ELF-1 (cell line): ENCODE measurements at places on chromosomes 2 and 18.

GRCh38 chr18:7257426-7257740 lies 26.5 kb downstream of the LRRC30 start:
- no peak for DNase-seq

GRCh38 chr2:54632733-54633692 lies 90.4 kb upstream of the EML6 start:
- DNase-seq, result no peak

GRCh38 chr2:180146541-180146940 lies 139.4 kb upstream of the CWC22 start:
- no peak for DNase-seq

GRCh38 chr2:100703213-100703612 lies 116.7 kb upstream of the NPAS2 start:
- DNase-seq, result no peak

DNA sequence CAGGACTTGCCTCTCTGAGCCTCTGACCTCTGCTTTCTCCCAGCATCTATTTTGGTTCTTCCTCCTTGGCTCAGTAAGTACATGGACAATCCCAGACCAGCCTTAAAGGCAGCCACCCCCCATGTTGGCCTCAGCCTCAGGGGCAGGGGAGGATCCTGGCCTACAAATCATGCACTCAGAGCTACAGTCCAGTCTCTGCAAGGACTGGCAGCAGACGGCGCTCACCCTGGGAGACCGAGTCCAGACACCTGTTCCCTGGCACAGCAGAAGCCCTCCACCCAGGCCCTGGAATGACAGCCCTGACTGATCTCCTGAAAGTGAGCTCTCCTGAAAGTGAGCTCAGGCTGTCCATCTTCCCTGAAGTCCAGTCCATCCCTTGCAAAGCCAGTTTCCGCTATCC lies 25.7 kb upstream of the PTPN4 start:
- no peak for DNase-seq

GRCh38 chr2:239662413-239663120 lies 261.7 kb upstream of the HDAC4 start:
- no peak for DNase-seq

DNA sequence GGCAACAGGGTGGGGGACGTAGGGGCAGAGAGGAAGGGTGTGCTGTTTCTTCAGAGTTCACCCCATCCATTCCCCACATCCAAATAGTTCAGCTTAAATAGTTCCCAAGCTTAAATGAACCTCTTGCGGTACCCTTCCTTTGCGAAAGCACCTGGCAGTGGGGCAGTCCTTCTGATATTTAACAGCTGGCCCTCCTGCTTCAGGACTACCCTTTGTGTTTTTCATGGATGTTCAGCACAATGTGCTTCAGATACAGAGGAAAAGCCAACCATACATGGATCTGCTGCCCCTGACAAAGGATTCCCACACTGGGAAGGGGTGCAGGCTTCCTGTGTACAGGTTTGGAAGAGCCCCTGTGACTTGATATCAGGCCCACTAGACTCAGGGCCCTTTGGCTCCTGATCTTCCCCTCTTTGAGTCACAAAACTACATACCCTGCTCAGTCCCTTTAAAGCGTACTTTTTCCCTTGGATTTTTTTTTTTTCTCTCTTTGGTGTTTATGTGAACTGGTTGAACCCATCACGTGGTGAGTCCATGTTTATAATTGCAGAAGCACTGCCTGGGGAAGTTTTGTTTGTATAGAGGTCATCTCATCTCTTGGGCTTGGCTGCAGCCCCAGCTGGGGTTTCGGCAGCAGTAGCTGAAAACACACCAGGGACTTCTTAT lies 45.3 kb upstream of the IGFBP5 start:
- DNase-seq, result no peak

DNA sequence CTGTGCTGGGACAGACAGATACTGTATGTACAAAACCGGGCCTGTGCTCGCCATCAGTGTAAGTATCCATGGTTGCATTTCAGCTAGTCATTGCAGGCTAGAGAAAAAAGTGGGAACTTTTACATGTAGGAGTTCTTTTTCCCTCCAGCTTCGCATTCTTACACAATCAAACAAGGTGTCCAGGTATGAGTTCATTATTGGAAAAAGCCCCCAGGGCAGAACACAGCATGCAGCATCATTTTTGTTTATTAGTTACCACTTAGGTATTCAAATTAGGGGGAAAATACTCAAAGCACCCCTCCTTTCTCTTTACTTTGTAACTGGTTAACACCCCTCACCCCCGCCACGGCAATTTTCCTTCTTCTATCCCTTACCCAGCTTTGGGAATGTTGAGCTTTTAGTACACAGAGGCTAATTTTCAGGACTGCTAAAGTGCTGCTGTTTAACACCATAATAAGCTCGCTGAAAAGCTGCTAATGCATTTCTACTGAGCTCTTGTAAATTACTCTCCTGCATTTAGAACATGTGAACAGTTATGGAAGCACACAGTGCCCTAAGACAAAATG lies 13.6 kb downstream of the UPP2 start:
- DNase-seq, result no peak

DNA sequence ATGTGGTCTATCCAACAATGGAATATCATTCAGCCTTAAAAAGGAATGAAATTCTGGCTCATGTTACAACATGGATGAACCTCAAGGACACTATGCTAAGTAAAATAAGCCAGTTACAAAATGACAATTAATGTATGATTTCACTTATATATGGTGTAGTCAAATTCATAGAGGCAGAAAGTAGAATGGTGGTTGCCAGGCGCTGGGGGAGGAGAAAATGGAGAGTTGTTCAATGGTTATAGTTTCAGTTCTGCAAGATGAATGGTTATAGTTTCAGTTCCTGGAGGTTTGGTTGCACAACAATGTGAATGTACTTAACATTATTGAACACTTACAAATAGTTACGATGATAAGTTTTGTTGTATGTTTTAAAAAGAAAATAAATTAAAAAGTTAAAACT lies 79.2 kb upstream of the IL1R2 start:
- DNase-seq, result no peak

DNA sequence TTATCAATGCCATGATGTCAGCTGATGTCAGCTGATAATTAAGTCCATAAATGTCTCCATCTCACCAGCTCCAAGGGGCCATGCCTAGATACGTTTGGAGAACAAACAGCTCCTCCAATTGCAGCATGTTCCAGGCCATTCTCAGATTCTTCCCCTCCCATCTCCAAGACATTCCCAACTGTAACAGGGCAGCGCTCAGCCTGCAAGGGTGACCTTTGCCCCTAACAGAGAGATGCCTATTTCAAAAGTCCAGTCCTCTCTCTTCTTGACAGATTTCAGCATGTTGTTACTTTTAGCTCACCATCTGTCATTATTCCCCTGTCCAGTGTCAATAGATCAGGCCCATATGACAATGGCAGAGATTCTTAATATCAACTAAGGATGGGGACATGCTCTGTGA lies 9.9 kb downstream of the PSD4 start:
- no peak for DNase-seq

DNA sequence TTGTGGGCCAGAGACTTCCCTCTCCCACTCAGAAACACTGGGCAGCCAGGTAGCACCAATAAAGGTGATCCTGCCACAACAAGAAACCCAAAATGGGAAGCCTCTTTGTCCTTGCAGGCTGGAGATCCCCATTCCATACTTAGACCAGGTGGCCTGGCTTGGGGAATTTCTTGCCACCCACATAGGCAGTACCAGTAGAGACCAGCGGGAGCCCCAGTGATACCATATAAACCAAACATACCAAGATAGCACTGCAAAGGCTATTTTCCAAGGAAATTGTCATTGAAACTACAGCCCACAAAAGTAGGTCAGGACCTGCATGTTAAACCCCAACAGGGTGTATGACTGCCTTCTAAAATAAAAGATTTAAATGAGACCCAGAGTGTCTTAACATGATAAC lies 171.6 kb downstream of the DIS3L2 start:
- DNase-seq, result no peak

DNA sequence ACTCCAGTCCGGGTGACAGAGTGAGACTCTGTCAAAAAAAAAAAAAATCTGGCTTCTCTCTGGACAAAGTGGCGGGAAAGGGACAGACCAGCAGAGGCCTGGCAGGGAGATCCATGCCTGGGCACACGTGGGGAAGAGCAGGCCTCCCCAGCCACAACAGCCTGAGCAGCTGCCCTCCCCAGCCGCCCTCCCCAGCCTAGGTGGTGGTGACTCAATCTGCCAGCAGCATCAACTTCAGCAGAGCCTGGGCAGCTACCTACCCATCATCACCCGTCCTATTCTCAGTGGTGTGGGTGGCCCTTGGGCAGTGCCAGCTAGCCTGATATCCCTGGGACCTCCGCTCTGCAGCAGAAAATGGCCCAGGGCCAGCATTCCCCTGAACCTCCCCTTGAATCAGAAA lies 612.4 kb downstream of the FBXO15 start:
- DNase-seq, result no peak

DNA sequence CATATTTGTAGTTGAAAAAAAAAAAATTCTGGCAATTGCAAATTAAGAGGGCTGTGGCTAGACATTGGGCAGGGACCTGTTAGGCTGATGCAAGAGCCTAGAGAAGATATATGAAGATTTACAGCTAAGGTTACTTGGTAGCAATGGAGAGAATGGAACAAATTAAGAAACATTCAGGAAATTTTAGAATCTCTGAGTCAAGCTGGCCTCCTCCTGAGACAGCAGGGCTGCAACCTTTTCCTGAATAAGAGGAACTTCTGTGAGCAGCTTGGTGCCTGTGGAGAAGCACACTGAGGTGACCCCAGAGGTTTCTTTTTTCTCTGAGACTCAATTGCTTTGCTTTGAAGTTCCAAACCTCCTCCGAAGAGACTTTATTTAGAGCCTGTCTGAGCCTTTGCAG lies 118.6 kb upstream of the LRATD1 start:
- DNase-seq, result no peak
